CD4-positive, alpha-beta T cell treated with Interleukin-2 at 100 ng/mL for 4 hours (primary cell): ENCODE measurements at places on chromosomes 1 and 21.

DNA sequence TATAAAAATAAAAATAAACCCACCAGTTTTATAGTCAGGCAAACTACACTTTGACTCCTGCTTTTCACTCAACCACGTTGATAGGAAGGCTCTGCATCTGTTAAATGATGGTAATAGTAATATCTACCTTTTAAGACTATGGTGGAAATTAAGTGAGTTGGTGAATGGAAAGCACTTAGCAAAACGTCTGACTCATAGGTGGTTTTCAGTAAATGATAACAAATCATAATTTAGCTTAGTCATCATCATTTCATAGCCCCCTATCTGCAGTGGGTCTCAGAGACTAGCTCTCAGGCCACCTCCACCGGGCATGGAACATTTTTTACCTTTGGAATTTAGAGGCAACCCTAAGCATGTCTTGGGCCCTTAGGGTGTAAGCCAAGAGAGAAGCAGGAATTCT lies 160.0 kb downstream of the PDE4B start:
- DNase-seq: no peak

- no peak for DNase-seq
Measured at GRCh38 chr1:169530448-169530847, 44.7 kb upstream of the SLC19A2 start.

GRCh38 chr1:43651902-43652301 lies 2.0 kb downstream of the KDM4A start:
- no peak for DNase-seq

DNA sequence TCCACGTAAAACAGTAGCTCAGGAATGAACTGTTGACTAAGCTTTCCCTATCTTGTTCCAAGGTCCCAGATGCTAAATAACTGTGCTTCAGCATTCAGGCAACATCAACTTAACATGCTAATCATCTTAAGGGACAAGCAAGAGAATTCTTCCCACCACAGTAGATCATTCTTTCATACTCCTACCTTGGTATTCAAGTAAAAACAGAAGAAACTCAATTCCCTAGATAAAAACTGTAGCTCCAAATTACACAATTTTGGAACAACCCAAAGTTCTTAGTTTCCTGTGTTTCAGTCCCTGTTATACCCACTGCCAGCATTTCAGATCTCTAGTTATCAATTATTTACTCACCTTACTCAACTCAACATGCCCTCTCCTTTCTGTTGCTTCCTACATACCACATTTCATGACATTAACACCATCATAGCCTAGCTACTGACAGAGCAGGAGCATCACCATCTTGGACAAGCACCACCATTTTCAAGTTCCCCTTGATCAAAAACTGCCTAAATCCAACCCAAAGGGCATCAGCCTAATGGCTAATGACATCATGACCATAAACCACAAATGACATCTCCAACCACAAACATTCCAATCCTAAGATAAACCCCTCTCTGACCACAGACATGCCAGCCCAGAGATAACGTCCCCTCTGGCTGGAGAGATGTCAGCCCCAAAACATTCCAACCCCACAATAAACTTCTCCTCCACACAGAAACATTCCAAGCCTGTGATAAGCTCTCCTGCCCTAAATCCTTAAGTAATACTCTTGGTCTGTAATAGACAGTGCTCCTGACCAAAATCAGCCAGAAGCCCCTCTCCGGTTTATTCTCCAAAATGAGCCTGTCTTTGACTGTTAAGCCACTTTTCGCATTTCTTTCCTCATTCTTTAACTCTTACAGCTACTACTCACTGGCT lies 191.2 kb downstream of the RERE start:
- no peak for DNase-seq

- no peak for DNase-seq
Measured at GRCh38 chr21:31803039-31804007, 69.5 kb upstream of the HUNK start.

DNA sequence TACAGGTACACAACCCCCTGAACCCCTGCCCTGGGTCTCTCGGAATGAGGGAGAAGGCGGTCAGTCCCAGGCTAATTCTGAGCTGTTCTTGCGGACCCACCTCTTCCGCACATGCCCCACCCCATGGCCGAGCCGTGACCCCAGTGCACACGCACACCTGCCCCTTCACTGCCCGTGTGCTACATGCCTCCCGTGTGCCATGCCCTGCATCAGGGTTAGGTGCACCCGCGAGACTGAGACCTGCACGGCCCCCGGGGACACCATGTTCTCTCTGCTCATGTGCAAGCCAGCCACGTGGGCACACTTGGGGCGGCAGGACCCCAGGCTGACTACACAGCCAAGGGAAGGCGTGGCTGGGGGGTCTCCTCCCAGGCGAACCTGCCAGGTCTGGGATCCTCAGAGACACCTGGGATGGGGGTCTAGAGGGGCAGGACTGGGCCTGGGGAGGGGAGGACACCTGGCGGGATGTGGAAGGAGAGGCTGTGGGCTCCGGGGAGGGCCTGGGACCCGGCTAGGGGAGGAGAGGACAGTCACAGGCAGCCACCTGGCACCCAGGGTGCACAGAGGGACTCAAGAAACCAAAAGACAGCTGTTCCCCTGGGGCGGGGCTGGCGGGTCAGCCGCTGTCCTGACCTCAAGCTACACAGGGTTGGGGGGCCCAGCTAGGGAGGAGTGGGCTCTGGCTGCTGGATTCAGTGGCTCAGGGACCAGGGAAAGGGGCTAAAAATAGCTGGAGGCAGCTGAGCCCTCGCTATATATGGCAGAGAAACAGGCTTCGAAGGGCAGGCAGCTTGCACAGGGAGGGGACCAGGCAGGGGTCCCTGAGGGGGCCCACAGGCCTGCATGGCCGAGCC lies 133.4 kb downstream of the CASZ1 start:
- DNase-seq: no peak

DNA sequence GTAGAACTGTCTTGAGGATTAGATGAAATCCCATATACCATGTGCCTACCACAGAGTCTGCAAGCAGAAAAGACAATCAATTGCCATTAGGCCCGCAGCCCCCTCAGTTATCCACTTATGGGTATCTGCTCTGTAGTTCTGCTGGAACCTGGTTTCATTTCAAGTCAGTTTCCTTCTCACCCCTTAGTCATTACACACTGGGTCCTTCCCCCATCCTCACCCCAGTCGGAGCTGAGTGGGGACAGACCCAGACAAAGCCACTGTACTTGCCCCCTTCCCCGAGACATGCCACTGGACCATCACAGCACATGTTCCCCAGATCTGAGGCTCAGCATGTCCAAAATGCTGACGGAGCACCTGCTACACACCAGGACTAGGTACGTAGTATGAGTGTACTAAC lies 21.2 kb downstream of the PGLYRP3 start:
- no peak for DNase-seq

DNA sequence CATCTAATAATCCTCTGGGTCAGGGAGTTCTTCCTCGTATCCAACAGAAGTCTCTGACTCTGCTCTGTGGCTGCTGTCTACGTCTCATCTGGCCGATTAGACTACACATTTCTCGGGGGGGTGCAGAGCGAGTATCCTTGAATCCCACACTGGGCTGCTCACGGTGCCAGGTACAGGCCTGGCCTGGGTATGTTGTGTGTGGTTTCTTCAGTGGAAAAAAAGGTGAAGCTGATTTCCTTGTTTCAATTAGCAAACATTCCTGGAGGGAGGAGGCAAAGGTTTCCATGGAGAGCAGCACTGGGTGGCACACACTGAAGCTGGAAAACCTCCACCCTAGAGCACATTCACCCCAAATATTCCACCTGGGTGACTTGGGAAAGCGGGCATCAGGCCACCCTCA lies 2.0 kb upstream of the RAB7B start:
- no peak for DNase-seq

- no peak for DNase-seq
Measured at GRCh38 chr1:118300808-118301207, 115.8 kb upstream of the SPAG17 start.
